ENCODE measurements at places on chromosomes 13 and 19.

- no peak for DNase-seq
Observed at GRCh38 chr13:79582896-79583295, 101.9 kb downstream of the NDFIP2 start.

GRCh38 chr19:46356149-46357055 lies 9.5 kb downstream of the PPP5C start:
- no peak for DNase-seq

DNA sequence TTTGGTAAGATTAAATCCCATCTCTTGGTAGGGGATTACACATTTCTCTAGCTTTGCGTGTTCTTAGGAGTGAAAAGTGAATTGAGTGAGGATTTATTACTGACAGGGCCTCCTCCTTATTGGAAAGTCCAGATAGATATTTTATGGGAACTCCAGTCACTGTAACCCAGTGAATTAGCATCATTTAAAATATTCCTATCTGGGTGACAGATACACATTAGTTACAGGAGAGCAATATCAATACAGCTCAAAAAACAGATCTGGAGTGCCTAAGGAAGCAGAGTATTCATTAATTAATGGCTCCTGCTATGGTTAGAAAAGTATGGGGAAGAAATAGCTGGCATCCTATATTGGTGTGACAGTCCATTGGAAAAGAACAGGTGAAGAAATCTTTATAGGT lies 248.2 kb downstream of the SLITRK6 start:
- no peak for DNase-seq

- no peak for DNase-seq
Observed at GRCh38 chr13:95250961-95251360, 50.3 kb downstream of the ABCC4 start.

- no peak for DNase-seq
Observed at GRCh38 chr13:55566334-55566733, 1574.4 kb upstream of the PRR20A start.

DNA sequence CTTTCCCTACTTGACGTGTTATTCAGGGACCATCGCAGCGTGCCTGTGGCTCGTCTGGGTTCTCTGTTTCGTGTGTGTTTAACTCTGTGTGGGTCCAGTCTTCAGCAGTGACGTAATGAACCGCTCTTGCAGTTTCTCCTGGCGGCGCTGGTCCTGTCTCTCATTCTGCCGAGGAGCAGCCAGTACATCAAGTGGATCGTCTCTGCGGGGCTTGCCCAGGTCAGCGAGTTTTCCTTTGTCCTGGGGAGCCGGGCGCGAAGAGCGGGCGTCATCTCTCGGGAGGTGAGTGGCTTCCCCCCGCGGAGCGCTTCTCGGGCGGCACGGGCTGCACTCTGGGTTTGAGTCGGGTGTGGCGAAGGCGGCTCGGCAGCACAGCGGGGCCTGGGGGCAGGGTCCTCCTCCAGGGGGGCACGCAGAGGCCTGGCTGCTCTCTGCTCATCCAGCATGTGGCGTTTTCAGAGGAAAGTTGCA lies 36.3 kb upstream of the TFDP1 start:
- DNase-seq = no peak

DNA sequence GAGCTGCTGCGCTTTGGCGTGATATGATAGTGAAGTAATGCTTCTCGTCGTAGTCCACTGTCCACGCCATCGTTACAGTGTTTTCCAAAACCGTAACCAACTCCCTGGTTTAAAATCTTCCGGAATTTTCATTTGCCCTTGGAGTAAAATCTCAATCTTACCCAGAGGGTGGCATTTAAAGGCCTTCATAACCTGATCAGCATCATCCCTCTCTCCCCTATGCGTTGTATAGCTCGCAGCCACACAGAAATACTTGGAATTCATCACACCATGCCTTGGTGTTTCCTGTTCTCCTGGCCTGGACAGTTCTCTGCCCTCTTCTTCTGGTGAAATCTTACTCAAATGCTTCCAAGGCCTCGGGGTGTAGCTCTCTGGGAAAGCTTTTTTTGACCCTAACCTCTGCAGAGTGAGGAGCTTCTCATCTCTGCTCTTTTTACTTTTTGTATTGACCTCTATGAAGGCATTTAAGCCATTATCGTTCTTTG lies 839 bp downstream of the MPHOSPH8 start:
- no peak for DNase-seq

- no peak for DNase-seq
Observed at GRCh38 chr13:32311188-32311897, 3.8 kb downstream of the ZAR1L start.

- peak; percentile 57 for DNase-seq
Observed at GRCh38 chr13:27053902-27054595, 117.6 kb downstream of the USP12 start.

GRCh38 chr13:68176475-68176874 lies 946.3 kb upstream of the PCDH9 start:
- DNase-seq = peak; percentile 67

DNA sequence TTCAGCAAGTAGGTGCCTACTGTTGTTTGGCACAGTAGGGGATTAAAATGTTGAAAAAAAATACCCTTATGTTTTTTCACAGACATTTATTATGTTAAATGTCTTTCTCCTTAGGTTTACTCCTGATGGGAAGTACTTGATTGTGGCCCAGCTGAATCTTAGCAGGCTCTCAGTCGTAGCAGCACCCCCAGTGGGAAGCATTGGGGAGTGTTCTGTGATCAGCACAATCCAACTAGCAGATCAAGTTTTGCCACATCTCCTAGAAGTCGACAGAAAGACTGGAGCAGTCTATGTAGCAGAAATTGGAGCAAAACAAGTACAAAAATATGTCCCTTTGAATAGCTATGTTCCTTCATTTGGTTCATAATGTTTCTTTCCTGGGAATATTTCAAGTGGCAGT lies 9.3 kb downstream of the NHLRC3 start:
- DNase-seq = no peak

GRCh38 chr13:24218338-24218737 lies 57.8 kb downstream of the SPATA13 start:
- no peak for DNase-seq

GRCh38 chr13:48849515-48849914 lies 126.2 kb upstream of the FNDC3A start:
- DNase-seq = peak; percentile 20

- DNase-seq = peak; percentile 3
Observed at GRCh38 chr13:69524459-69525150, 583.0 kb upstream of the ATXN8OS start.

DNA sequence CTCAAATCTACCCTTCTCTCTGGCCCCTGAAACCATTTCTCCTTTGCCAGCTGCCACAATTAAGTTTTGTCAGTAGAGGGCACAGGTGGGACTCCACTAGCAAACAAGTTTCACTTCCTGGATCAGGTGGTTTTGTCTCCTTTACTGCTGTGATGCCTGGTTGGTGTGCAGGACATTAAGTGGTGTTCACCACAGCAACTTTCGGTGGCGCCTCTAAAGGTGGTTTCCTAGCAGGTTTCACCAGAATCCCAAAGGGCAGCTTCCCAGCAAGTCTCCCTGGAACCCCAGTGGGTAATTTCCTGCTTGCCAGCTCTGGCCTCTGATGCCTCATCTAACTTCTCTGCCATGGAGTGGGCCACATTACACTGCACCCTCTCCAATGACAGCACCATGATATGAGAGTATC lies 16.6 kb downstream of the MED4 start:
- no peak for DNase-seq

- DNase-seq = no peak
Observed at GRCh38 chr19:13748169-13748828, 16.0 kb upstream of the MRI1 start.

GRCh38 chr19:18093439-18094161 lies 4.0 kb upstream of the MAST3 start:
- no peak for DNase-seq

DNA sequence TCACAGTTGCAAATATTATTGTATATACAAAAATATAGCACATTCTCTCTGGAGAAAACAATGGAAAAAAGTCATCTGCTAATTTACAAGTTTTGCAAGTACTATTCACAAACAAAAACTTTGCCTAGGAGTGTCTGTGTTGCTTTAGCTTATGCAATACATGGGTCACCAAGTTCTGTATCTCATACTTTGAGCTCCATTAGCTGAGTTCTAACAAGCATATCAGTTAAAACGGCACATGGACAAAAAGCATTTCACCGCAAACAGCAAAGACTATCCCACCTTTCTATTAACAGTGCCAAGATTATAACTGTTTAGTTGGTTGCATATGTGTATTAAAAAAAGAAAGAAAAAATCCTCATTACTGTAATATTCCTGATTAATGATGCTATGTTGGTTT lies 4.6 kb downstream of the SPRY2 start:
- no peak for DNase-seq

DNA sequence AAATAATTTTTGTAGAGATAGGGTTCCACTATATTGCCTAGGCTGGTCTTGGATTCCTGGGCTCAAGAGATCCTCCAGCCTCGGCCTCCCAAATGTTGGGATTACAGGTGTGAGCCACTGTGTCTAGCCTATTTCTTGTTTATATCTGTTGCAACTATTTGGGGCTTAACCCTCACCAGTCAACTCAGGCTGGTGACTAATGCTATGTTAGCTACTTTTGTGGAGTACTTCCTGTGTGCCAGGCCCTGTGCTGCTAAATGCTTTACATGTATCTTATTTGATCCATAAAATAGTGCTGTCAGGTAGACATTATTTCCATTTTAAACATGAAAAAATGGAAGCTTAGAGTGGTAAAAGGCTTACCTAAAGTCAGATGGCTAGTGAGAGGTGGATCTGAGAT lies 13.8 kb downstream of the CEACAM1 start:
- DNase-seq = no peak

DNA sequence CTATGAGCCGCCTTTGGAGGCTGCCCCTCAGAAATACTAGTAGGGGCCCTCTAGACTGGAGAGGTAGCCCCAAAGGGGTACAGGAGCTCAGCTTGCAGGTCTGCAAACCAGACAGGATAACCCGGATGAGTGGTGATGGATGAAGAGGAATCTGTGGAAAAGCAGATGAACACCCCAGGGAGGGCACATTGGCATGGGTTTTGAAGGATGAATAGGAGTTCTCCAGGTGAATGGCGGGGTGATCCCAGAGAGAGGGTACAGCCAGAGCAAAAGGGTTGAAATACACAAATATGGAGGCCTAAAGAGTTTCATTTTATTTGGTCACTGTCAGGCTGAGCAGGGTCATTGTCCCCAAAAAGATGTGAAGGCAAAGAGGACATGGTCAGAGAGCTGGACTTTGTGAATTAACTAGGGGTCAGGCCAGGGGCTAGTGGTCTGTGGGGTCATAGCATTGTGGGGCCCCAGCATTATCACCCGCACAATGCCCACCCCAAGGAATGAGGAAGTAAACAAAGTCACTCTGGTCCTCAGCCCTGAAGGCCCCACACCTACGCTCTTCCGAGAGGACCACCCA lies 4.8 kb downstream of the NR2F6 start:
- DNase-seq = no peak

DNA sequence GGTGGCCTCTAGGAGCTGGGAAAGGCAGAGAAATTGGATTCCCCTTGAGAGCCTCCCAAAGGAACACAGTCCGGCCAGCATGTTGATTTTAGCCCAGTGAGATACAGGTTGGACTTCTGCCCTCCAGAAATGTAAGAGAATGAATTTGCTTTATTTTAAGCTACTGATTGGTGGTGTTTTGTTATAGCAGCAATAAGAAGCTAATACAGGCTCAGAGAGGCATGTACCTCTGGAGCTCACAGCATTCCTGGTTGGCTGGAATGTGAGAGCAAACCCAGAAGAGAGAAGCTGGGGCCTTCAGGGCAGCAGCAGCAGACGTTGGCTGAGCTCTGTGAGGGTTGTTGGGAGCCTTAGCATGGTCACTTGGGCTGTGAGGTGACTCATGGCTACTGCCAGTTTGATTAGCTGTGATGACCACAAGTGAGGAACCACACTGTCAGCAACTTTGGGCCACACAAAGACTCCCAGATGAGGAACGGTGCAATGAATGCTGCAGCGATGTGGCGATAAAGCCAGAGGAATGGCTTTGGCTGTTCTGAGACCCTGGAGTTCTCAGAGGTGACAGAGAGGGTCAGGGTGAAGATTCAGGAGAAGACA lies 80.1 kb downstream of the CYSLTR2 start:
- DNase-seq = no peak

- peak; percentile 48 for DNase-seq
Observed at GRCh38 chr13:50244713-50245574, 229.7 kb downstream of the KCNRG start.

All from fibroblast of skin of left quadriceps (primary cell).